ENCODE measurements at places on chromosomes 6 and 20.
A peak's percentile ranks its signal among the peaks of the same experiment; 100 is the strongest.

DNA sequence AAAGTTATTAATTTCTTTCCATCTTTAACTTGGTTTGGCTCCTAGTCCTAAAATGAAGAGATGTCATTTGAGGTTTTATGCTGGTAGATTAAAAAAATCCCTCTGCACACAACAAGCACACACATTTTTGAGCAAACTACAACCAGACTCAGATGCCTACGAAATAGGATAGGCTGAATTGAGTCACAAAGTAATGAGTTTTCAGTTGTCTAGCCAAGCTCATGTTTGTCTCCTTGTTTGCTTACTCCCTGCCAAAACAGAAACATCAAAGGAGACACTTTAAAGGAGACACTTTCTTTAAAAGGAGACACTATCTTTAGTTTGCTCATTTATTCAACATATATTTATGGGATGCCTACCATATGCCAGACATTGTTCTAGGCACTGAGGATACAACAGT is 56.2 kb downstream of the TPBG start:
- no peak for DNase-seq

DNA sequence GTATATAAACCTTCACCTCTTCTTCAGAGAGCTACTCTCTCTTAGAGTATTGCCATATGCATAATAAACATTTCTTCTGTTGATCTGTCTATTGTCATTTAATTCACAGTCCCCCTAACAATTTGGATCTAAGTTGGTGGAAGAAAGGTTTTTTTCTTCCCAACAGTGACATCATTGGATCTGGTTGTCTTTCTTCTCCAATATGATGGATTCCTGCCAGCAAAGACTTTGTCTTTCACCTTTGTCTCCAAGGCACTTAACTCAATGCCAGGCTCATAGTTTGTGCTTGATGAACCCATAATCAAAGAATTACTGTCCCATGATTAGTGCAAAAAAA is 39.6 kb downstream of the ABHD12 start:
- DNase-seq: no peak

- DNase-seq: no peak
These were observed 519.2 kb upstream of the NOX3 start for GRCh38 chr6:155974811-155975323.

DNA sequence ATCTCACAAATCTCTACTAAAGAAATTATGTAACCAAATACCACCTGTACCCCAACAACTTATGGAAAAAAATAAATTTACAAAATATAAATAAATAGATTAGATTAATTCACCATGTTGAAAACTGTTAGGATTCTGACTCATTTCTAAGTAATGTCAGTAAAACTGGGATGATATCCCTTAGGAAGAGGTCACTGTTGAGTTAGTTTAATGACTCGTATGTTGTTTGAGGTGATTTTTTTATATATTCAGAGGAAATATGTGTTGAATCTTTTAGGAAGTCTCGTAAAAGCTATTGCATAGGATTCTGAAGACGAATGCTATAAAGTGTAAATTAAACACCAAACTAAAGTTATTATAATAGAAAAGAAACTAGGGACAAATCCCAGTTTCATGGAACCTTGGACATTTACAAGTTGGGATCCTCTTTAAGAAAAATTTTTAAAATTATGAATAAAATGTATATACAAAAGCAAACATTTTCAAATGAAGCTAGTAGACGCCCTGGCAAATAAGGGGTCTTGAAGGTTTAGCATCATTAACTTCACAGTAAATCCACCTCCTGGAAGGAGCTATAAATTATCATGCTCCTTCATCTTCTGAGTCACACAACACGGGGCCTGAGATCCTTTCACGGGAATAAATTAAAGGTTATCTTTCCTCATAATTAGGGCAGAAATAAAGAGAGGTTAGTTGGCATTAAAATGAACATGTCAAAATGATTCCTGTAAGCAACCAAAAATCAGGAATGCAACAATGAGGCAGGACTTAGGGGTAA is 37.0 kb upstream of the POU3F2 start:
- DNase-seq: no peak

DNA sequence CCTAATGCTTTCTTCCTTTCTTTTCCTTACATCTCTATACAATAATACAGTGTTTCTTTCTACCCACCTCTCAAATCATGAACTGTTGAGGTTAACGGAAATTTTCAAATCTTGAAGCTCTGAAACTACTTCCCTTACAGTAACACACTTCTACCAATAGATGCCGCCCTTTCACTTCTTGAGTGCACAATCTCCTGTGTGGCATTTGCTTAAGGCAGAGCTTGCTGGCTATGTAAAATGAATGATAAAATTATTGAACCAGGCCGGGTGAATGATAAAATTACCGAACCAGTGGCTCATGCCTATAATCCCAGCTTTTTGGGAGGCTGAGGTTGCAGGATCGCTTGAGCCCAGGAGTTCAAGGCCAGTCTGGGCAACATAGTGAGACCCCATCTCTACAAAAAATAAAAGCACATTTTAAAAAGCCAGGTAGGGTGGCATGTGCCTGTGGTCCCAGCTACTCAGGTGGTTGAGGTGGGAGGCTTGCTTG is 56.8 kb downstream of the KCNS1 start:
- peak; percentile 18 for DNase-seq

DNA sequence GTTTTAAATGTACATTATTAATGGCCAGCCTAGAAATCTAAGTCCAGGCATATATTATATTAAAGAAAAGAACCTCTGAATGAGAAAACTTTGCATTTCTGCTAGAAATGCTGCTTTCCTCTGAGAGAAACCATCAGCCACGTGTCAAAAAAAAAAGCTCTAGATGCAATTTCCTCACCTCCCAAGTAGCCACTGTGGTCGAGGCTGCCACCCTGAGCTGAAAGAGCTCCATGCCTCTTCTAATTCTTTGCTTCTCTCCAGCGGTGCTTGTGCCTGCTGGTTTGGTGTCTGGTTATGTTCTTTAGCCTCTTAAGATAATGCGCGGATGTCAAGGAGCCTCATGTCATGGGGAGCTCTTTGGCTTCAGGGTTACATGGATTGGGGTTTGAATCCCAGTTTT is 316.0 kb downstream of the TFAP2C start:
- no peak for DNase-seq

- DNase-seq: no peak
These were observed 193.5 kb downstream of the UNC5CL start for GRCh38 chr6:40845553-40845952.

DNA sequence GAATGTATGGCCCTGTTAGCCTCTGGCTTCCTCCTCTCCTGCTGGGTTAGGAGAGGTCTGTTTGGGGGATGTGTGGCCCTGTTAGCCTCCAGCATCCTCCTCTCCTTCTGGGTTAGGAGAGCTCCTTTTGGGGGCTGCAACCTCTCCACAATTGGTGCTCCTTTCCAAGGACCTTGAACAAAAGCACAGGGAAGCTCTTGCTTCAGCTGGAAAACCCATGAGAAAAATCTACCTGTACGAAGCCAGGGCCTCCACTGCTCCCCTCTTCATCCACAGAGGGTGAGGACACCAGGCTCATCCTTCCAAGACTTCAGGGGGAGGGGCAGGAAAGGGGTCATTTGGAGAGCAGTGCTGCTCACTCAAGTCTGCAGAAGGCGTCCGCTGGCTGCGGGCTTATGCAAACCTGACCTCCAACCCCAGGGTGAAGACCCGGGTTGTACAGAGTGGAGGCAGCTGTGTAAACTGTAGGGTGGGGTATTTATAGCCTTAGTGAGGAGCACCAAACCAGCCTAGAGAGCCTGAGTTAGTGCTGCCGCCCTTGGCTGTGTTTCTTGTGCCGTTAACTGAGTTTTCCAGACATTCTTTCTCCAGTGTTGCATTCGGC is 62.1 kb downstream of the SLC24A3 start:
- no peak for DNase-seq

GRCh38 chr20:53608456-53609452 is 15.1 kb upstream of the ZNF217 start:
- no peak for DNase-seq

- DNase-seq: no peak
These were observed 133.2 kb upstream of the HDGFL1 start for GRCh38 chr6:22436134-22436533.

GRCh38 chr20:32018269-32019155 is 8.3 kb downstream of the CCM2L start:
- no peak for DNase-seq

DNA sequence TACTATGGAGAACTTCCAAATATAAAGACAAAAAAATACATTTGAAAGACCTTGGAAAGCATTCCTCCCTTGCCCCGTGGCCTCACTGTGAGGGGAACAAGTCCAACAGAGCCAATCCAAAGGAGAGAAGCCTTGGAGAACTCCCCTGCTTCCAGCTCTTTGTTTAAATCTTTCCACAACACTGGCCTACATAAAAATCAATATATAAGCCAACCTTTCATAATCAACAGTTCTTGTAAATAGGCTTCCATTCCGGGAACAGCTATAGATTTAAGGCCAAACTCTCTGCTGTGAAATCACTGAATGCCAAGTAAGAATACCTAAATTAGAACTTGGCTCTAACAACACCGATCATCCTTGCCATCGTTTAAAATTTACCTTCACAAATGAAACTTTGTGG is 242.1 kb downstream of the HACE1 start:
- DNase-seq: no peak

DNA sequence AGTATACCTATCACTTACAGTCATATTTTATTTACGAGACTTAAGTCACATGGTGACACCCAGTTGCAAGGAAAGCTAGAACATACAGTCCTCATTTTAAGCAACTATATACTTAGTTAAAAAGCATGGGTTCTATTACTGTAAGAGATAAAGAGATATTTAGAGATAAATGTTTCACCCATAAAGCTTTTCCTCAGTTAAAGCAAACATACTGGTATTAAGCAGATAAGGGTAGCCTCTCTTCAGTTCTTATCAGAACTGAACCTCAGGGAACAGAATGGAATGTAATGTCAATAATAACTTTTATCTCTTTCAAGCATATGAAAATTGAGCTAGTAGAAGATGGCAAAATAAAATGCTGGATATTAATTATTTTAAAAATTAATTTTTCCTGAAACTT is 9.9 kb upstream of the ASCC3 start:
- DNase-seq: no peak

DNA sequence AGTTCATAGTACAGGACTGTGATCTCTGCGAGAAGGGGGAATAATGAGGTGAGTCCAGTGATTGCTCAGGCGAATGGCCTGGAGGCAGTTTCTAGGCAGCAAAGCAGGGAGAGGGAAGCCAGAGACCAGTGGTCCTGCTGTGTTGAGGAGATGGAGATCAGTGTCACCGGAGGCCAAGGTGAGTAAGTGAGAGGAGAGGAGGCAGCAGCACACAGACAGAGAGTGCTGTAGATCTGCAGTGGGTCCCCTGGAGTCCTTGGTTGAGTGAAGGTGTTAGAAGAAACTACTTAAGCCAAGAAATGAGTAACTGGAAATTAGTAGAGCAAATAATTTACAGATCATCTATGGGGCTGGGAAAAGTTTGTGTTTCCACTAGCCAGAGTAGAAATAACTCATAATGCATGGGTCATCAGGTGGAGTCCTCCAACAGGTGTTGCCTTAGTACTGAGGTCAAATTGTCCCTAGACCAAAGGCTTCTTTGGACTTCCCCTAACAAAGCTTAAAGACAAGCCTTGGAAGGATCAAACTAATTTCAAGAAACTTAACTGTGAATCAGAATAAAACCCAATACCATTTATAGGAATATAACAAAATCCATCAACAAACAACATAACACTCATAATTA is 13.6 kb downstream of the HEBP2 start:
- no peak for DNase-seq
